ENCODE measurements at places on chromosomes 5 and 9.

GRCh38 chr5:125298258-125298657, 551.8 kb upstream of the ZNF608 start:
- DNase-seq: no peak

DNA sequence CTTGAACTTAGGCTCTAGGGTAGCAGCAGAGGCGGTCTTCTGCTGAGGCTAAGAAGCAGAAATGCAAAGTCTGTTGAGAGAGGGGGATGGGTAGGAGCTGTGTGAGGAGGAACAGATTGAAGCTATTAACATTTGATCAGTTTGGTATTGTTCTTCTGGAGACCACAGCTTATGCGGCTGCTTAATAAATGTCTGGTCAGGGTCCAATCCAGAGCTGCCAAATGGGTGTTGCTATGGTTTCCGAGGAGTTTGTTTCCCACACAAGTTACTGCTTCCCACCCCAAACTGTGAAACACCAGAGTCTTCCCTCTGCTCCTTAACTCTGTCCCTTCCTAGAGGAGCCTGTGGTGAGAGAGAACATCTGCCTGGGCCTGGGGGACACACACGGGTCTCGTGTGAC, 142.2 kb upstream of the KLF4 start:
- no peak for DNase-seq

DNA sequence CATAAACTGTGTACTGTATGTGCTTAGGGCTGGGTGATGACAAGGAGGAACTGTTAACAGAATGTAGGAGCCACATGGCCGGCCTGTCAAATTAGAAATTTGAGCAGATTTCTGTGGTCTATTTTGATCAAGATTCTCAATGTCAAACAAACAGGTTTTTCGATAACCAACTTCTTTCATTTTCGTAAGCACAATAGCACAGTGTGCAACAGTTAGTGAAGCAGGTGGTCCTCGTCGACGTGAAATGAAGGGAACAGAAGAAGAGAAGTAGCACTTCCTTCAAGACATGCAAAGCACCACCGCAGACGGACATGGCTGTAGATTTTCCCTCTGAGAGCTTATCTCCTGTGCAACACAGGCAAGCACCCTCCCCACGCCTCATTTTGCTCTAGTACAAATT, 252.1 kb downstream of the CRB2 start:
- DNase-seq: no peak

DNA sequence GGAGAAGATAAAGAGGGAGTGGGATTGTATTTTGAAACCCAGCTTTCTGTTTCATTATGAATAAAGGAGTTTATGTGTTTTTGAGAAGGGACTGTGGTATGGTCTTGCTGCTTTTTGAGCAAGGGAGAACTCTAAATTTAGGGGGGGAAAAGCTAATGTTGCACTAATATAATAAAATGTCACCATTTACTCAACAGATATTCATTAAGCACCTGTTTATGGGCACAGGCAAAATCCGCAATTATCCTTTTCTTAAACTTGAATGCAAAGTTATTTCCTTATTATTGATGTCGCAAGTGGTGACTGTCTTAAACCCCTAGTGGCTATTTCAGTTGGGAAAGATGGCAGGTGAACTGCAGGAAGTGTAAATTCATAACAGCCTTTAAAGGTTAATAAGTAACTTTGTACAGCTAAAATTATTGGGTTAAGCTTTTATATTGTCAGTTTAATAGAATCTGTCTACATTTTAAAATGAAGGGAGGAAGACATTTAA, 1.5 kb downstream of the CDC42SE2 start:
- no peak for DNase-seq

GRCh38 chr5:88693071-88693932, 189.7 kb downstream of the MEF2C start:
- DNase-seq: no peak

GRCh38 chr9:89591274-89592212, 13.3 kb upstream of the GADD45G start:
- DNase-seq: no peak

DNA sequence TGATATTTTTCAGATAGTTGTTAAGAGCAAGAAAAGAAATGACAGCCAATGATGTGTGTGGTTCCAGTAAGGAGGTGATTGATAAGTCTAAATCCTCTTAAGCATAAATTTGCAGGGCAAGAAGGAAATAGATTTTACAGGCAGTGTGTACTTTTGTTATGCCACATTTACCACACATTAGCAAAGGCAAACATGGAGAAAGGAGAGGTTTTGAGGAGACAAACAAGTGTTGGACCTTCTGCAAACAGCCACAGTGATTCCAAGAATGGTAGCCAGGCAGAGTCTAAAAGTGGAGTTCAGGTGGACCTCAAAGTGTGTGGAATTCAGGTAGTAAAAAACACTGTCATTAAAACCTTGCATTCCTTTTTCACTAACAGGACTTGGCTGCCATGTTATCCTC, 295.9 kb upstream of the ITGA1 start:
- DNase-seq: no peak

DNA sequence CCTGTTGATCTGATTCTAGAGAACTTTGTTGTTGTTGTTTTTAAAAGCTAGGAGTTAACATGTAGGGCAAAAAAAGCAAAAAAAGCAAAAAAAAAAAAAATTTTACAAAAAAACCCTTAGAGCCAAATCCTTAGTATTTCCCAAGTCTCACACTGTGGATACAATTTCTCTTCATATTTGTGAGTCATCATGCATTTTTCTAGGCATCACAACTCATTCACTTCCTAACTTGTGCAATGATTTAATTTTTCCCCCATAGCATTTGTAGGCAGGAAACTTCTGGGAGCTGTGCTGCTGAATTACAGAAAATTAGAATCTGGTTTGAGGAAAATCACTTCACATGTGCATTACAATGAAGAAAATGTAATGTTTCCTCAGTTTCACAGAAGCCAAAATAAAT, 91.9 kb downstream of the MARCHF3 start:
- DNase-seq: no peak

- DNase-seq: peak; percentile 8
Measured at GRCh38 chr5:108382784-108383330, 959 bp upstream of the FBXL17 start.

DNA sequence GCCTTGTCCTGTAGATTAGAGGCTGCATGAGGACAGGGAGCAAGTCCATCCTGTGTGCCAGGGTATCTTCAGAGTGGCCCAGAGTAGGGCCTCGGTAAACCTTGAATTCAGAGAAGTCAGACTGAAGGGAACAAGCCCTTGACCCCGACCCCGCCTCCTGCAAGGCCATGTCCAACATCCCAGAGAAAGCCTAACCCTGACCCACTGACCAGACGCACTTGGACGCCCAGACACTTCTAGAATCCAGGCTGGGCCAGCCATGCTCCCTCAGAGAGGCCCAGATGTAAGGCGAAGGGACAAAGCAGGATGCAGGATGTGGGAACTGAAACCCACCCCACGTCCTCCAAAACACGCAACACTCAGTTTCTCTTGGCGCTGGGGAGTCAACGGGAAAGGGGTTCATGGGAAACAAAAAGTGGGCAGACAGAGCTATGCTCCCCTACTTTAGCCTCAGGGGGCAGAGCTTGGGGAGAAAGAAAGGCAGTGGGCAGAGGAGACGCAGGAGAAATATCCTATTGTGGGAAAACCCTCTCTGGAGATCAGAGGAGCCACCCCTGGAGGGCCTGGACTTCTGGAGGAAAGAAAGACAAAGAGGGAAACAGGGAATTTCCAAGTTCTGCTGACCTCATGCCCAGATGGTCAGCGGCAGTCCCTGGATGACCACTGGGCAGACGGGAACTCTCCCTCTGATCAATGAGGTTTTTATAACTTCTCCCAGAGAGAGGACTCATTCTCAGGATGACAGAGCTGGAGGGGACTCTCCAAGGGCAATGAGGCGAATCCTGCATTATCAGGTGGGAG, 13.0 kb downstream of the TNIP1 start:
- DNase-seq: no peak

DNA sequence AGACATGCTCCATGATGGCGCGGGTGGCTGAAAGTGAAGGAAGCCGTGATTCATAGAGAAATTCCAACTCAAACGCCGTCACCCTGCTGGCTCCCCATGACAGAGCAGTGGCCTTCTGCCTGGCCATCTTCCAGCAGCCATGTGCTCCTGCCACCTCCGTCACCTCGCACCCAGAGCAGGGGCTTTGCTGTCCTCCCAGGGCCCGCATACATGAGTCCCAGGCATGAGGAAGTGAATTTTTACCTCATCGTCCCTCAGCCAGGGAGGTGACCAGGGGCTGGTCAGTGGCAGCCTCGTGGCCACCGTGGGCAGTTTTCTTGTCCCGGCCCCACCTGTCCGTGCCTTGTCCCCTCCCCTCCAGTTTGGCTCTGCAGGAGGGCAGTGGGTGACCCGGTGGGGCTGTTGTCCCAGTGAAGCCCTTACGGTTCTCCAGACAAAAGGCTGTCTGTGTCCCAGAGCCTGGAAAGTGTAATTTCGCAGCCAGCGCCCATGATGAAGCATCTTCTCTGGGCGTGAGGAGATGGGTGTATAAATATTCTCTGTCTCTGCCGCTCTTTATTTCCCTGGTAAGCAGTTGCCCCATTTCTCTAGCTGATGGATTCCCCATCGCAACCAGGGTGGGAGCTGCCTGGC, 124.0 kb upstream of the LMX1B start:
- DNase-seq: no peak

GRCh38 chr5:39691993-39692392, 267.2 kb upstream of the DAB2 start:
- no peak for DNase-seq

Data from endothelial cell (in vitro differentiated cells).